ENCODE measurements at places on chromosomes 1 and 21.

GRCh38 chr1:6110326-6110725 is 64.6 kb downstream of the KCNAB2 start:
- DNase-seq: no peak

- DNase-seq: no peak
Observed at GRCh38 chr1:215517441-215517891, 49.6 kb upstream of the KCTD3 start.

DNA sequence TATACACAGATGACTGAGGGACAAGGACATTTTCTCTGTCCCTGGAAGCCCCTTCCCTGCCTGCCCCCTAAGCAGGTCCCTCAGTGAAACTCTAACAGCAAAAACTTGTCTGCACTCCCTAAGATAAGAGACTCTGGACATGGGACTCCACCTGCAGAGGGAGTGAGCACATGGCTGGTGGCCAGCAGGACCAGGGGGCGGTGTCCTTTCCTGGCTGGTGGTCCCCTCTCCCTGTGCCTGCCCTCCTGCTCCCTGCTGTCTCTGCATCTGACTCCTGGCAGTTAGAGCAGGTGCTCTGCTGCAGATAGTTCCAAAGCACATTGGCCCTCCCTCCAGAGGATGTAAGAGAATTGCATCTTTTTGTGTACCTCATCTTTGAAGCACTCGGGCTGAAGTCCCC is 215.5 kb downstream of the GRIK3 start:
- no peak for DNase-seq

DNA sequence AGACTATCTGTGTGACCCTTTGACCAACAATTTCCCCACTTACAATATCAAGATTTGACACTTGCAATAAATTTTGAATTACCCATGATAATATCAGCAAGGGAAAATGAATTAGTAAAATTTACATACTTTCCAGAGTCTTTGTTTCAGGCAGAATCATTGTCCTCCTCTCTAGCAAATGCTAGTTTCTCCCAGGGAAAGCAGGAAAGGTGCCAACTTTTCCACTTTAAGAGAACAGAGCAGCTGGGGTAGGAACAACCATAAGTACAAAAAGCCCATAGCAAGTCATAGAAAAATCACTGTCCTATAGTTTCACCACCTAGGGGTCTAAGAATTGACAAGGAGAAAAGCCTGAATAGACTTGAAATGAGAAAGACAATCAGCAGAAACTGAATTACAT is 67.1 kb upstream of the GUCA2B start:
- DNase-seq: no peak

- no peak for DNase-seq
Observed at GRCh38 chr1:233097959-233098580, 147.7 kb downstream of the NTPCR start.

- DNase-seq: no peak
Observed at GRCh38 chr1:21696931-21697330, 27.8 kb upstream of the RAP1GAP start.

GRCh38 chr1:214550857-214551435 is 456 bp downstream of the PTPN14 start:
- DNase-seq: no peak

DNA sequence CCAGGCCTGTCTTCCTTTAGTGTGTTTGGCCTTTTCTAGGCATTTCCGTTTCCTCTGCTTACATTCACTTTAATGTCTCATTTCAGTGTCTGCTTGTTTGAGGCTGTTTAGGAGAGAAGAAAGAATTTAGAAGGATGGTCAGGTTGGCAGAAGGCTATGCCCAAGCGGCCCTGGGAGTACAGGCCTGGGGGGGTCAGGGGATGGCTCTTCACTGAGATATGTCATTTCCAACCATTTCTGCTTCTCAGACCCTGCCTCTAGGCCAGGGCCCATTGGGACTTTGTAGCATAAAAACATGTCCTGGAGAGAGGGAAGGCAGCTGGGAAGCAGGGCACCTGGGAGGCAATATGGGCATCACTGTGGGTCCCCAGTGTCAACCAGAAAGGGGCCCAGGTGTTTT is 86.0 kb downstream of the DDX20 start:
- DNase-seq: no peak

- no peak for DNase-seq
Observed at GRCh38 chr1:27647328-27647727, 12.3 kb upstream of the FGR start.

DNA sequence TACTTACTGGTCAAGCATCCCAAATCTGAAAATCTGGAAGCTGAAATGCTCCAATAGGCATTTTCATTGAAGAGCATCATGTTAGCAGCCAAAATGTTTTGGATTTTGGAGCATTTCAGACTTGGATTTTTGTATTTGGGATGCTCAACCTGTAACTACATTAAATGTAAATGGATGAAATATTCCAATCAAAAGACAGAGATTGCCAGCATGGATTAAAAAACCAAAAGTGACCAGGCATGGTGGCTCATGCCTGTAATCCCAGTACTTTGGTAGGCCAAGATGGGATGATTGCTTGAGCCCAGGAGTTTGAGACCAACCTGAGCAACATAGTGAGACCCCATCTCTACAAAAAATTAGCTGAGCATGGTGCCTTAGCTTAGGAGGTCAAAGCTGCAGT is 110.3 kb downstream of the URB2 start:
- no peak for DNase-seq

DNA sequence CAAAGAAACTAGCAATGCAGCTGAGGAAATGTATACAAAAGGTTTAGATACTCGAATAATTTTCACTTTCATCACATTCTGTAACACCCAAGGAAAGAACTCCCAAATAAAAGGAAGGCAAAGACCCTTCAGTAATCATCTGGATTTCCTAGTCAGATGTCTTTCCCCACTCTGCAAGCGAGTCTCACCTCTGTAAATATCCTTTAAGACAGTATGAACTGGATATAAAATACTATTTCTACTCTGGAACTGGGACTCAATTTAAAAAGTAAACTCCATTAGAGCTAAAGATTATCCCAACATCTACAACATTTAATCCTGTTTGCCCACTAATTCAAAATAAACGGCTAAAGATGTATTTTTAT is 27.0 kb downstream of the C2CD2 start:
- DNase-seq: no peak

- no peak for DNase-seq
Observed at GRCh38 chr1:3183411-3183810, 114.4 kb downstream of the PRDM16 start.

DNA sequence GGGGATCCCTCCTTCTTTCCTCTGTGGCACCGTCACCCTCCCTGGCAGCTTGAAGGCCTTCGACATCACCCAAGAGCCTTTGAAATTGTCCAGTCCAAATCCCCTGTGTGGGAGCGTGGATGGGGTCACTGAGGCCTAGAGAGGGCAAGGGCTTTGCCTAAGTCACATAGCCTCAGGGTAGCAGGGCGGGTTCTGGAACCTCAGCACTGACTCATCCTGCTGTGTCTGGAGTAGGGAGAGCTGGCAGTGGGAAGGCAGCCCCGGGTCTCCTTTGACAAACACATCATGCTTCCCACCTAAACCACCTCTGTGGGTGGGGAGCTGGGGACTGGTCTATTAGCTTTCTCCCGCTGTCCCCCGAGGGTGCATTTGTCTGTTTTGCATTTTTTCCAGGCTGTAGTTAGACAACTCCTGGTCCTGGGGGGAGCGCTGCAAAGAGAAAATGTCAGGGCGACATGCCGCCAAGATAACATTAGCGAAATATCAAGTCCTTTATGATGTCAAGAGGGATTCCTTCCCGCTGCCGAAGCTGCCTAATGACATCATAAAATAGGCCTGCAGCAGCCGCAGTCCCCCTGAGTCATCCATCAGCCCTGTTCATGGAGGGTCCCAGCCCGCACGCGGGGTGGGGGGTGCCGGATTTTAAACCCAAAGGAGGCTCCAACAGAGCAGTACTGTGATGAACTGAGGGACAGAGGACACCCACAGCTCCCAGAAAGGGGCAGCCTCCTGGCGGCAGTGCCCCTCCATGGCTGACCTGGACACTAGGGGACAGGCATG is 77.0 kb upstream of the POU3F1 start:
- DNase-seq: no peak

DNA sequence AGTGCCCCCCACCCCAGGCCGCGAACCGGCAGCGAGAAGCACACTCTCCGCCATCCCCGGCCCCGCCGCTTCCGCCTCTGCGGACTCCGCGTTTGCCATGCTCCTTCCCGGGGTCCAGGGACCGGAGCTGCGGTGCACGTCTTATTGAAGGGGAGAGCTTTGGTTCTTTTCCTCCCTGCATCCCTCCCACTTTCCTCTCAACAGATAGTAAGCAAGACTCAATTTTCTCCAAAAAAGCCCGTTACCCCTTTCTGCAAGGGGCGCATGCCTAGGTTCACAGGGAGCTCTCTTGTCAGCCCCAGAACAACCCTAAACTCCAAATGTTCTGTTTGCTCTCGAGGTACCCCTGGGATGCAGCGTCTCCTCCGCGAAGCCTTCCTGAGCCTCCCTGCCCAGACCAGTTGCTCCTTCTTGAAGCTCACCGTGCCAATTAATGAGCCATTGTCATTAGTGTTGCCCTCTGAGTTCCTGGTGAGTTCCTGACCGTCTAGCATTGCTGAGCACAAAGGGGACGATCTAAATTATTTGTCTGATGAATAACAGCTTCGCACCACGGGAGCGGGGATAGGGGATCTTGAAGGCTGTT is 8.1 kb downstream of the FOXD3 start:
- DNase-seq: no peak

DNA sequence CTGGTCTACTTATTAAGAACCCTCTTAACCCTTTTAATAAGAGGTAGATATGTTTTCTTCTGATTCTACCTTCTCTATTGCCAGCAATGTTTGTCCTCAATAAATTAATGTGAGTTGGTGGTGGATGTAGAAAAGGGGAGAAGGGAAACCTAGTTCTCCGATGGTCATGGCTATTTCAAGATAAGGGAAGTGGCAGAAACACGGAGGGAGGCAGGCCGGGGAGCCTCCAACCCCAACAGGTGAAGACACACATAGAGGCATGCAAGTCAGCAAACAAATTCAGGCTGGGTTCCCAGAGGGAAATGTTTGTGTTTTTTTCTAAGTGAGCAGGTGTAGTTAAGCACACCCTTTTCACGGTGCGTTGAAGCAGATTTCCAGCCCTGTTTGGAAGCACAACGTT is 31.0 kb upstream of the CLDN14 start:
- DNase-seq: no peak

- no peak for DNase-seq
Observed at GRCh38 chr1:44740179-44740617, 561 bp downstream of the KIF2C start.

DNA sequence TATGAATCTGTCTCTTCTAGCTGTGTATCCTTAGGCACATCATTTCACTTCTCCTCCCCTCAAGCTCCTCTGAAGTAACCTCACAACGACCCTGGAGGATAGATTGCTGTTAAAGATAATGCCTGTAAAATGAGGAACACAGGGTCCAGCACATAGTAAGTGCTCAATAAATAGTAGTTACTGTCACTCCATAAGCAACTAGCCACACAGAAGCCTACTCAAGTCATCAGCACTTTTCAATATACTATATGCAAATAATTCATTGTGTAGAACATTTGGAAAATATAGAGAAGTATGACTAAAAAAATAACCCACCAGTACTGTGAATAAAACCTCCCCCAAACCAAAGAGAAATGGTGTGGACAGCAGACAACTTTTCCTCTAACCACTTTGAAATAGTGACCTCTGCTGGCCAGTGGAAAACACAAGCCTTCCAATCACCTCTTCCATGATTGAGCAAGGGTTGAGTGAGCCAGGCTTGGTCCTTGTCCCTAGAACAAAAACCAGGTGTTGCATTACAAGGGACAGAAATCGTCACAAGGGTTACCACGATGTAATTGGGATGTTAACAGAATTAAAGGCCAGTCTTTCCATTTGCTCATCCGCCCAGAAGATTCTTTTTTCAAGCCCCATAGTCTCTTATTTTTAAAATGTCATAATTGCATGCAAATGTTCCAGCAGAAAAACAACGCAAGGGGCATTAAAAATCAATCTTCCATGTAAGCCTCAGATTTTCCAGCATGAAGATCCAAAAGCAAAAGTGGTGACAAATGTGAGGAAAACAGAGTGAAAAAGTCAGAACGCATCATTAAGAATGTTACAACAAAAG is 15.7 kb upstream of the GLIS1 start:
- DNase-seq: no peak

GRCh38 chr1:1623181-1623630 is 7.9 kb downstream of the MIB2 start:
- no peak for DNase-seq

GRCh38 chr1:5933676-5934057 is 58.6 kb downstream of the NPHP4 start:
- DNase-seq: no peak

GRCh38 chr1:55217226-55217986 is 2.2 kb upstream of the USP24 start:
- DNase-seq: no peak

DNA sequence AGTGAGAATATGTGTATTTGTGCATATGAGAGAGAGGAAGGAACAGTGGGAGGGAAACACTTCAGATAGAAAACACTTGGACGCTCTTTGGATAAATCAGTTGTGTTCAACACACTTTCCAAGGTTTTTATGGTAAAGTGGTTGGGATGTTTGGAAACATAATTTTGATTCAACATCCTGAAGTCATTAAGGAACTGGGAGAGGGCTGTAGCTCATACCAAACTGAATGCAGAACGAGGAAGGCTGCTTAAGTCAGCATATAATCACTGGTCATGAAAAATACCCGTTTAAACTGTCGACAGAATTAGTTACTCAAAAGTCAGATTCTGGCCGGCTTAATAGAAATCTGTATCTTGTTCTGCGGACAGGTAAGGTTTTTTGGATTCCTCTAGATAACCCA is 14.9 kb downstream of the LIX1L start:
- DNase-seq: no peak

DNA sequence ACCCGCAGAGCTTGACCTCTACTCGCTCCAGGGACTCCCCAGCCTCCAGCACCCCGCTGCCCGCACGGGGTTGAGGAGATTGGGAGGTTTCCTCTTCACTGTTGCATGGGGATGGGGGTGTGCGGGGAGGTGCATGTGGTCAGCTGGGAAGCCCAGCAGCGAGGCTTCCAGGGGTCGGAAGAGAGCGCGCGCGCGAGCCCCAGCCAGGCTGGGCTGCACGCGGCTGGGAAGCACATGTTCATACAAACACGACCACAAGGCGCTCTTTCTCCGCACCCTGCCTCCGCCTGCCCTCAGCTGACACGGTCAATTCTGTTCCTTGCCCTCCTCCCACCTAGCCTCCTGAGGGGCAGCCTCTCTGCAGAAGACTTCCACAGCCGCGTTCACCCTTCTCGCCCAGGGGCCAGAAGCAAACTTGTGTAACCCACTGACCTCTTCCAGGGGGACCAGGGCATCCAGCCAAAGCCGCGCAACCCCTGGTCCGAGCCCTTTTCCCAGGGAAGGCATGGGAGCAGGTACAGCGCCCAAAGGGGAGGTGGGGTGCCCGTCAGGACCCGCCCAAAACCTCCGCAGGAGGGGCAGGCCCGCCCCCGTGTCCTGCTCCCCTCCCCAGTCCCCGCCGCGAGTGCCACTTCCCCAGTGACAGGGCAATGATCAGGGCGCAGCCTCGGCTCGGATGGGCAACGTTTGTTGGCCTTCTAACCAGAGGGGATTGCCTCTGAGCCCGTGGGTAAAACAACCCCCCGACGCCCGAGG is 1.3 kb downstream of the COL24A1 start:
- no peak for DNase-seq
